ENCODE measurements at places on chromosomes 16 and 17.
A peak's percentile ranks its signal among the peaks of the same experiment; 100 is the strongest.

DNA sequence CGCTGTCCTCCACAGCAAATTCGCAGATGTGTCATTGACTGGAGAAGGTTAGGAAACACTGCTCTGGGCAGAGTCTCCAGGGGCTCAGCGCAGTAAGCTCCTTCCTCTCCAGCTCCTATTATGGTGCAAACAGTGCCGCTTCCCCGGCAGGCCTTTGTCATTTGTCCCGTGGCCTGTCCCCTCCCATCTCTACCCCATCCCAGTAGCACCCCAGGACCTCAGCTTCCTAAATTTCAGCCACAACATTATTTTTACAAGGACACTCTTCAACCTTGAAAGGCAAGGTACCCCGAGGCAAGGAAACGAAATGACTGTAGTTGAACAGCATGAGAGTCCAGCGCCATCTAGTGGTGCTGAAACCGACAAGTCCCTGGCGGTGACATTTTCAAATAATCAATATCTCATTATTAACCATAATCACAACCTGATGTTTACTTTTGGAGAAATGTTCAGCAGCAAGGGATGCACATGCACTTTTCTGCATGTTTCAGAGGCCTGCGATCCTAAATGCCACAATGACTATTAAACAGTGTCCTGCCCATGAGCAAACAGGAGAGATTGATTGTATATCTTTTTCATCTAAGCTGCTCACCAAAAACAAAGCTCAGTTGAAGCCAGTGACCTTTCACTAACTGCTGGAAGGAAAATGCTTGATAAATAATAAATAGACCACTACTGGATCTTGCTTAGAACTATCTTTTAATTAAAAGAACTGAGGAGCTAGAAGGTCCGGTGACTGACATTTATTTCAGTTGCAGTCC is 16.5 kb downstream of the MRPS23 start:
- no peak overlapping the region for H3K27ac ChIP-seq
- H3K36me3 ChIP-seq, result no peaks in the 10 kb centered on the region
- peak; percentile 64 for DNase-seq
- no peaks in the 10 kb centered on the region for H3K27me3 ChIP-seq

DNA sequence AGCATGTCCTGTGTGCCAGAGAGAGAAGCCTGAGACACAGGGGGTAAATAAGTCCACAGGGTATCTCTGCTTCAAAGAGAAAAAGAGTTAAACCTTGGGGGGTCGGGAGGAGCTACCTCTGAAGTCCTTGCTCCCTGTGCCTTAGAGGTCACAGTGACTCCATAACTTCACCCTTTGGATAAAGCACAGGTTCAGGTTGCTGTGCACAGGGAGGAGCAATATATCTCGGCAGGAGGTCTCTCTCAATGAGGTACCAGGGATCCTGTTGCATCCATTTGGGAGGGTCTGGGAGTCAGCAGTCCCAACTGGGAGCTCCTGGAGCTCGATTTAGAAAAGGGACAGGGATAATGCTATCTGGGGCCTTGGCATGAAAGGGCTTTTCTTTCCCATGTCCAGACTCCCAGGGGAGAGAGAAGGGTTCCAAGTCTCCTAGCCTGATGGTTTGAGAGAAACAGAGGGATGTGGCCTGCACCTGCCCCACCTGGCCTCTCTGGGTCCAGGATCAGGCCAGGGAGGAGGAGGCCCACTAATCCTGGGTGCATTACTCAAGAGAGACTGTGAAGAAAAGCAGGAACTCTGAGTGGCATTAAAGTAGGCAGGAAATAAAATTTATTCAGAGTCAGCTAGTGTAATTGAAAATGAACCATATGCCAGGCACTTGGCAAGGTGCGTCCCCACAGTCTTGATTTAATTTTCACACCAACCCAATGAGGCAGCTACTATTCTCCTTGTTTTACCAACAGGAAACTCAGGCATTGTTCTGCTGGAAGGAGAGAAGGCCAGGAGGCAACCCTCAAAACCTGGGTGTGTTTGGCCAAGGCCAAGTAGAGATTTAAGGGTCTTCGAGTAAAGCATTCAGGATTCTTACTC is 40.7 kb downstream of the CUEDC1 start:
- H3K4me3 ChIP-seq, result no peak overlapping the region
- no peaks in the 10 kb centered on the region for H3K27me3 ChIP-seq
- H3K36me3 ChIP-seq, result no peaks in the 10 kb centered on the region
- no peak for DNase-seq
- H3K4me1 ChIP-seq, result peaks cover 12% of the 10 kb centered on the region

DNA sequence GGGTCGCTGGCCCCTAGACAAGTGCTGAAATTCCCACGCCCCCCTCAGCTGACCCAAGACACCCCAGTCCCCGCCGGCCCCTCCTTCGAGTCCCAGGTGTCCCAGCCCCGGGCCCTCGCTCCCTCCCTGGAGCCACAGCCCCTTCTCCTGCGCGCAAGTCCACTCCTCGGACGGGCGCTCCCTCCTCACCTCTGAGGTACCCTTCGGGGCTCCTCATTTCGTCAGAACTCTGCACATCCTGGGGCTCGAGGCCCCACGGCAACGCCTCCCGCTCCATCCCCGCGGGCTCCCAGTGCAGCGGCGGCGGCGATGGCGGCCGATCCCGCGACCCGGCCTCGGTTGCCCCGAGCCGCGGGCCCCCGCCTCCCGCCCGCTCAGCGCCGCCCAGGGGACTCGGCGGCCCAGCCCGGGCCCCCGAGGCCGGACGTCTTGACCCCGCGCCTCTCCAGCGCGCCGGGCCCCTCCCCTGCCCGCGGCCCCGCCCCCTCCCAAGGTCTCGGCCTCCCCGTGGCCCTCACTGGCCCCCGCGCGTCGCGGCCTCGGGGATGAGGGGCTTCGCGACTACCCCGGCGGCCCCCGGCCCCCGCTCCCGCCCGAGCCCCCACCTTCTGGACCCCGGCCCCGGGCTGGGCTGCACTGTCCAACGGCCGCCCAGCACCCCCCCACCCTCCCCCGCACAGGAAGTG is at the start of gene ZNF768:
ZNF768 (minus strand) TSS at position 430 of the 686 bp plus-strand sequence; CDS start at position 277, 153 bp downstream.
- peak within 1 kb of the TSS; percentile 98 for H3K27ac ChIP-seq
- no peaks in the 10 kb centered on the region for H3K27me3 ChIP-seq
- no peaks in the 10 kb centered on the region for H3K36me3 ChIP-seq
- no peaks in the 10 kb centered on the region for H3K4me1 ChIP-seq

DNA sequence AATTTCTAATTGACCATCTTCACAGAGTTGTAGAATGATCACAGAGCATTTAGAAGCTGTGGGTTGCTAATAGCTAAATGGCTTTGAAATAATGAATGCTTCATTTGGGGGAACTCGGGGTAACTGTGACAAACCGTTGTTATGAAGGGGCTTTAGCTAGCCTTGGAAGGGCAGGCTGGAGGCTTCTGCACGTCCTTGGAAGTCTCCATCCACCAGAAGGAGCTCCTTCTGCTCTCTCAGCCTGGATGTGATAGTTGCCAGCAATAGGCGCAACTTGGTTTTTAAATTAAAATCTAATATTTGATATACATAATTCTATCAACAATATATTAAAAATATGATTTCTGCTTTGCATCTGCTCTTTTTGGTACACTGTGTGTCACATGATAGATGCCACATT is 200.5 kb downstream of the RPTOR start:
- H3K4me1 ChIP-seq, result no peaks in the 10 kb centered on the region
- no peak overlapping the region for H3K4me3 ChIP-seq
- no peaks in the 10 kb centered on the region for H3K36me3 ChIP-seq
- no peak overlapping the region for H3K27ac ChIP-seq

DNA sequence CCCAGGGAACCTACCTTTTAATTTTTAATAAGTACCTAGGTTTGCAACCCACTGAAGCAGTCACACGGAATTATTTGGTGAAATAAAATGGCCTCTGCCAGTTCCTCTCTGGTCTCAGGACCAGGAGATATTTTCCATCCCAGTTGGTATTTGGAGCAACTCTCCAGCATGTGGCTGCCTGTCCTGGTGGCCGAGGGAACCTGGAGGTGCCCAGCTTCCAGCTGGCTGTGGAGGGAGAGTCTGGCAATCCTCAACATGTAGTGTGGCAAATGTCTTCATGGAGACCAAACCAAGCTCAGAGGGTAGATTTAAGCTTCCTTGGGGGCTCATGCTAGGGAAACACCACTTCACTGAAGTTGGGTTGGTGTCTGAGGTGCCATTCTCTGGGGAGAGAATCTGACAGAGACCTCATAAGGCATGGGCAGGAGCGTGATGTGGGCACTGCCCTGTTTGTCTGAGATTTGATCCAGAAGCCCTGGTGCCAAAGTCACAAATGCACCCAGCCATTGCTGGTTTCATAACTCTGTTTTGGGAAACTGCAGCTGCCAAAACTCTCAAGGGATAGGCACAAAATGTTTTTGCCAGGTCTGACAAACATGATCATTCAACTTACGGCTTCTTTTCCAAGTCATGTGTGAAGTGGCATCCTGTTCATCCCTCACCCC is 2.8 kb downstream of the MT1X start:
- no peaks in the 10 kb centered on the region for H3K27me3 ChIP-seq
- no peaks in the 10 kb centered on the region for H3K36me3 ChIP-seq
- no peak overlapping the region for H3K4me3 ChIP-seq
- no peak for DNase-seq
- H3K27ac ChIP-seq, result no peak overlapping the region

- peaks cover 2% of the 10 kb centered on the region for H3K36me3 ChIP-seq
- DNase-seq, result peak; percentile 53
- no peaks in the 10 kb centered on the region for H3K27me3 ChIP-seq
These were observed 2.7 kb downstream of the MSL1 start for GRCh38 chr17:40124279-40125141.

- no peak overlapping the region for H3K27ac ChIP-seq
- no peak for DNase-seq
- H3K4me1 ChIP-seq, result no peaks in the 10 kb centered on the region
- no peak overlapping the region for H3K4me3 ChIP-seq
- H3K36me3 ChIP-seq, result no peaks in the 10 kb centered on the region
These were observed 218.3 kb downstream of the CDH13 start for GRCh38 chr16:82845116-82845515.

- no peak overlapping the region for H3K27ac ChIP-seq
- H3K4me3 ChIP-seq, result no peak overlapping the region
- H3K4me1 ChIP-seq, result no peaks in the 10 kb centered on the region
- no peaks in the 10 kb centered on the region for H3K27me3 ChIP-seq
These were observed 29.6 kb upstream of the FBXO47 start for GRCh38 chr17:38996660-38997337.

GRCh38 chr16:64990101-64990500 is 131.8 kb downstream of the CDH11 start:
- no peak overlapping the region for H3K4me3 ChIP-seq
- no peaks in the 10 kb centered on the region for H3K36me3 ChIP-seq
- no peak for DNase-seq
- no peaks in the 10 kb centered on the region for H3K27me3 ChIP-seq
- H3K4me1 ChIP-seq, result no peaks in the 10 kb centered on the region

DNA sequence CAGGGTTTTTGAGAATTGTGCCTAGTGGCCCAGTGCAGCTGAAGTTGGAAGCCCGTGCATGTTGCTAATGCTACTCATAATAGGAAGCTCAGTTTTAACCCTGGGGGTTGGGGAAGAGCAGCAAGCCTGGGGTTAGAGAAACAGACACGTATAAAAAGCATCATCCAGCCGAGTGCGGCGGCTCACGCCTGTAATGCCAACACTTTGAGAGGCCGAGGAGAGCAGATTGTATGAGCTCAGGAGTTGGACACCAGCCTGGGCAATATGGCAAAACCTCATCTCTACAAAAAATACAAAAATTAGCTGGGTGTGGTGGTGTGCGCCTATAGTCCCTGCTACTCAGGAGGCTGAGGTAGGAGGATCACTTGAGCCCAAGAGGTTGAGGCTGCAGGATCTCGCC is 2.3 kb upstream of the CLUH start:
- no peaks in the 10 kb centered on the region for H3K36me3 ChIP-seq
- H3K4me1 ChIP-seq, result peaks cover 17% of the 10 kb centered on the region
- no peak overlapping the region for H3K27ac ChIP-seq
- no peak overlapping the region for H3K4me3 ChIP-seq

DNA sequence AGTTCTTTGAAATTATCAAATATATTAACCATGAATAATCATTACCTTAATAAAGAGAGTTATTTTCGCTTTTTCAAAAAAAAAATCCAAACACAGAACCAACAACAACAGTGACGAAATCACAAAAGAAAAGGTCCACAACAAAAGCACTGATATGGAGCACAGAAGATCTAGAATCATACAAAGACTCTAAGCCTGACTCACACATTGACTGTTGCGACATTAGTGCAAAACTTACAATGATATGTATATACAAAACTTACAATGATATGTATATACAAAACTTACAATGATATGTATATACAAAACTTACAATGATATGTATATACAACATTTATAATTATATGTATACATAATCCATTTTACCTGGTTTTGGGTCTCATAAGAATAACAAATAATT is 117.7 kb downstream of the USP22 start:
- no peak overlapping the region for H3K4me3 ChIP-seq
- H3K36me3 ChIP-seq, result no peaks in the 10 kb centered on the region
- DNase-seq, result no peak

GRCh38 chr17:70808596-70808995 is 639.3 kb downstream of the KCNJ2 start:
- no peak overlapping the region for H3K27ac ChIP-seq
- H3K36me3 ChIP-seq, result no peaks in the 10 kb centered on the region
- no peak overlapping the region for H3K4me3 ChIP-seq
- no peaks in the 10 kb centered on the region for H3K27me3 ChIP-seq
- no peaks in the 10 kb centered on the region for H3K4me1 ChIP-seq

GRCh38 chr17:72385475-72385874 is 264.7 kb downstream of the SOX9 start:
- no peak overlapping the region for H3K4me3 ChIP-seq
- H3K36me3 ChIP-seq, result no peaks in the 10 kb centered on the region
- no peak for DNase-seq

- no peaks in the 10 kb centered on the region for H3K4me1 ChIP-seq
- H3K4me3 ChIP-seq, result no peak overlapping the region
- no peak overlapping the region for H3K27ac ChIP-seq
- no peaks in the 10 kb centered on the region for H3K27me3 ChIP-seq
- DNase-seq, result no peak
These were observed 142.4 kb upstream of the SOX9 start for GRCh38 chr17:71978435-71978834.

- H3K27me3 ChIP-seq, result no peaks in the 10 kb centered on the region
- H3K27ac ChIP-seq, result no peak overlapping the region
- H3K4me1 ChIP-seq, result peaks cover 12% of the 10 kb centered on the region
- no peak overlapping the region for H3K4me3 ChIP-seq
- peaks cover 20% of the 10 kb centered on the region for H3K36me3 ChIP-seq
- no peak for DNase-seq
These were observed 15.3 kb downstream of the NUFIP2 start for GRCh38 chr17:29278692-29279091.

DNA sequence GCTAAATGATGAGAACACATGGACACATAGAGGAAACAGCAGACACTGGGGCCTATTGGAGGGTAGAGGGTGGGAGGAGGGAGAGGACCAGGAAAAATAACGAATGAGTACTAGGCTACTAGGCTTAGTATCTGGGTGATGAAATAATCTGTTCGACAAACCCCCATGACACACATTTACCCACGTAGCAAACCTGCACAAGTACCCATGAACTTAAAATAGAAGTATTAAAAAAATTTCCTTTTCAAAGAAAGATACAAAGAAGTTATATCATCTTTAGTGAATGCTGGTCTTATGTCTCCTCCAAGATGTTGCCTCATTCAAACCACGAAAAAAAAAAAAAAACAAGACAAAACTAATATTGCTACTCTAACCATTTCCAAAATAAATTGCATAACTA is 31.7 kb downstream of the MBTD1 start:
- H3K27ac ChIP-seq, result no peak overlapping the region
- no peaks in the 10 kb centered on the region for H3K27me3 ChIP-seq
- H3K4me1 ChIP-seq, result no peaks in the 10 kb centered on the region
- H3K4me3 ChIP-seq, result no peak overlapping the region
- H3K36me3 ChIP-seq, result no peaks in the 10 kb centered on the region

Data from colonic mucosa (tissue), 4 donors.